ENCODE measurements at places on chromosomes 3 and 15.
A peak's percentile ranks its signal among the peaks of the same experiment; 100 is the strongest.

- peak; percentile 19 for DNase-seq
Measured at GRCh38 chr3:190381441-190381840, 6.5 kb upstream of the CLDN16 start.

DNA sequence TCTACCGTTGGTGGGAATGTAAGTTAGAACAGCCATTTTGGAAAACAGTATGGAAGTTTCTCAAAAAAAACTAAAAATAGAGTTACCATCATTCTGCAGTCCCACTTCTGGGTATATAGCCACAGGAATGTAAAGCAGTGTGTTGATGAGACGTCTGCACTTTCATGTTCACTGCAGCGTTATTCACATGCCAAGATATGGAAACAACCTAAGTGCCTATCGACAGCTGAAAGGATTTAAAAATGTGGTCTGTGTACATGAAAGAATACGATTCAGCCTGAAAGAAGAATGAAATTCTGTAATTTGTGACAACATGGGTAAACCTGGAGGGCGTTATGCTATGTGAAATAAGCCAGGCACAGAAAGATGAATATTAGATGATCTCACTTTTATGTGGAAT, 157.7 kb downstream of the THSD4 start:
- no peak for DNase-seq

DNA sequence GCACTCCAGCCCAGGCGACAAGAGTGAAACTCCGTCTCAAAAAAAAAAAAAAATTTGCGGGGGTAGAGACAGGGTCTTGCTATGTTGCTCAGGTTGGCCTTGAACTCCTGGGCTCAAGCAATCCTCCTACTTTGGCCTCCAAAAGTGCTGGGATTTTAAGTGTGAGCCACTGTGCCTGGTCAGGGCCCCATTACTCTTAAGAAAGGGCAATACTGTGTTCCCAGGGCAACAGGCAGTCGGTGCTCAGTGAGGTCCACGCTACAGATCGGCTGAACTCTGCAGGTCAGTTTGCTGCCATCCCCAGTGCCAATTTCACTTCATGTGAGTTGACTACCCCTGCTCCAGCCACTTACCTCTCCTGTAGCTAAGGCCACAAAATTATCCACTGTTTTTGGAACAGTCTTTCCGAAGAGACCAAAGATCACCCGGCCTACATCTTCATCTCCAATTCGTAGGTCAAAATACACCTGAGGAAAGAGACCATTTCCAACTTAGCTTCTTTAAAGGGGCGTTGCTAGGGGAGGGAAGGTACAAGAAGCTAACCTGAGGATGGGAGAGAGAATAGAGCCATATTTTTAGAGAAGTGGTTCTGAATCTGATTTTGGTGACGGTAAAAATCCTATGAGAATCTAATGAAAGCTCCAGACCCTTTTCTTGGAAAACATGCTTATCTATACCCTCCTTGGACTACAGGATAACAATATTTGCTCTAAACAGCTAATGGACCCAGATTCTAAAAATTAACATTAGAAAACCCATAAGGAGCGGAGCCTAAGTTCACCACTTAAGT, 939 bp downstream of the PPIB start:
- DNase-seq = no peak

- DNase-seq = peak; percentile 85
Measured at GRCh38 chr15:40379853-40380252, 2.7 kb upstream of the KNSTRN start.

Data from BJ (cell line).